HS-27A (cell line): ENCODE measurements at places on chromosomes 7 and 10.

GRCh38 chr10:78934532-78934898 lies 134.3 kb upstream of the ZMIZ1 start:
- DNase-seq, result no peak

- no peak for DNase-seq
These were observed 95.0 kb downstream of the FRMD4A start for GRCh38 chr10:14235566-14236195.

GRCh38 chr7:119271147-119271779 lies 1001.7 kb upstream of the KCND2 start:
- no peak for DNase-seq

- DNase-seq, result no peak
These were observed 29.5 kb upstream of the EBF3 start for GRCh38 chr10:129993621-129994020.

DNA sequence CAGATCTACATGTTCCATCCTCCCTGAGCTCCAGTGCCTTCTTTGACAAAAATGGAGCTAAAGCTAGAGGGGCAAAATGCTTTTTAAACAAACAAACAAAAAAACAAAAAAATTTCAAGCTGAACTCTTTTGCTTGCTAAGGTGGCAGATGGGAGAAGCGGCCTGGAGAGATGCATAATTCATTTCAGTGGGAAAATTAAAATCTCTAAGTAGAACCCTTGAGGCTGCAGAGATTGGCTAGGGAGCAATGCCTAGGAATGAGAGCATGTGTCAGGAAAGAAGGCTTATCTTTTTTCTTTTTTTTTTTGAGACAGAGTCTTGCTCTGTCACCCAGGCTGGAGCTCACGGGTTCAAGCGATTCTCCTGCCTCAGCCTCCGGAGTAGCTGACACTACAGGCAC lies 46.4 kb upstream of the SAMD8 start:
- no peak for DNase-seq

GRCh38 chr10:95517536-95518454 lies 43.4 kb downstream of the SORBS1 start:
- DNase-seq, result no peak

DNA sequence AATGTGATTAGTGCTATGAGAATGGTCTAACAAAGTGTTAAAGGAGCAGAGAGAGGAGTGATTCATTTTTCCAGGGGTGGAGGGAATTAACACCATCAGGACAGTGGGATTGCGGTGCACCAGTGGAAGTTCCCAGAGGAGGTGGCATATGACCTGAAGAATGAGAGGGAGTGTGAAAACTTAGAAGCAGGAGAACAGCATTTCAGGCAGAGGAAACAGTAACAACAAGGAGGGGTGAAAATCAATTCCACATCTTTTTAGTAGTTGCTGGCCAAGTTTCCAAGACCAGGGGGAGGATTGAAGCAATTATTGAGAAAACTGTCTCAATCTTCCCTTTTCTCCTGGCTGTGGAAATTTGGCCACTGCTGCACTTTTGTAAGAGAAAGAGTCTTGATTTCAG lies 23.7 kb upstream of the CCDC172 start:
- no peak for DNase-seq

GRCh38 chr10:91198781-91199180 lies 21.7 kb upstream of the PCGF5 start:
- no peak for DNase-seq

DNA sequence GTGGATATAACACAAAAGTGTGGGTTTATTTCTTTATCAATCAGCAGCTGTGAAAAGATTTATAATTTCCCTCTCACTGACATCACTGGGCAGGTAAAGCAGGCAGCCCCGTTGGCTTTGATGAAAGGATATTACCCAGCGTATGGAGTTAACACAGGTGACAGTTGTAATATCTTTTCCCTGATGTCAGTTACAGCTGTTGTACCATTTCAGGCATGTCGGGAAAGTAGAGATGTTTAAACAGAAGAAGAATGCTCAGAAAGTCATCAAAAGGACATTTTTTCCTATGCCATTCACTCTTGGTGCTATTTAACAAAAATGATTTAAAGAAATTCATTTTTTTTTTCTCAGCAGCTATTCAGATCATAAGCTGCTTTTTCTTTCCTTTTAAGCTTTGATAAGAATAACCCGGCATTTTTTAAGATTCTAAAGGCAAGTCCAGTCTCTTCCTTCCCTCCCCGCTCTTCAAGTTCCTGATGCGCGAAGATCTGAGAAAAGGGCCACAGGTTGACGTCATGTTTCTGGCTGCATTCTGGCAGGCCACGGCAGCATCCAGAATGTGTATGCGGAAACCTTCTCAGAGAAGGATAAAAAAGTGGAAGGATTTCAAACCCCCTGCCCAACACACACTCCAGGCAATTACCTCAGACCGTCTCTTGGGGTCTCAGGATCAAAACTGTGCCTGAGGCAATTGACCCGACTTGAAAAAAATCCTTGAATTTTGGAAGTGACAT lies 32.5 kb upstream of the ADAM12 start:
- no peak for DNase-seq

DNA sequence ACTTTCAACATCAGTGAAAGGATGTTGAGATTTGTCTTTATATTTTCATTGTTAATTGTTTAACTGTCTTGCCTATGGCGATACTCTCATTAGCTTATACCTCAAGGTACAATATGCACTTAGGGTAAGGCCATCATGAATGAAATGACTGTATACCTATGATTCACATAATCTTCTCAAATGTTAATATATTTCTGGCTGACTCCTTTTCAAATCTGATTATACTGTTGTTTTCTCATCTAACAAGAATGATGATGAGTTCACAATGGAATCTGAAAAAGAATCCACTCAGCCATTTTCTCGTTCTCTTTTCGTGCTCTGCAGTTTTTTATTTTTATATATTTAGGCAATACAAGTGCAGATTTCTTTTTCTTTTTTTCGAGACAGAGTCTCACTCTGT lies 159.1 kb downstream of the ARHGAP12 start:
- no peak for DNase-seq

DNA sequence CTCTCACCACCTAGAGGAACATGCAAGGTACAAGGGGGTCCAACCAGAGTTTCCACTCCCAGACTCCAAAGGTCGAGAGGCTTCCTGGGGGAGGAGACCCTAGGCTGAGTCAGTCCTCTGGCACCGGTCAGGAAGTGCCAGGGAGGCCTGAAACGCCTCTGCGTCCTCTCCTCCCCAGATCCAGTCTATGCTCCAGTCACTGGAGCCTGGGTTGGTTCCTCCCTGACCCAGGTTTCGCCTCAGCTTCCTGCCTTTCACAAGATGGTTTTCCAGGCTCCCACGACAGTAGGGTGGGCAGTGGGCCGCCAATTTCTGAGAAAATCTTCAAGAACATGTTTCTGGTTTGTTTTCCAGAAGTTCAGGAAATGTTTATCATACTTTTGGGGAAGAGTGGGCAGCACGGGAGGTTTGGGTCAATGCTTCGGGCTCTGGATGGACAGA lies 30.0 kb downstream of the DUSP5 start:
- DNase-seq, result no peak

- peak; percentile 5 for DNase-seq
These were observed 22.9 kb upstream of the AQP1 start for GRCh38 chr7:30888747-30889146.

DNA sequence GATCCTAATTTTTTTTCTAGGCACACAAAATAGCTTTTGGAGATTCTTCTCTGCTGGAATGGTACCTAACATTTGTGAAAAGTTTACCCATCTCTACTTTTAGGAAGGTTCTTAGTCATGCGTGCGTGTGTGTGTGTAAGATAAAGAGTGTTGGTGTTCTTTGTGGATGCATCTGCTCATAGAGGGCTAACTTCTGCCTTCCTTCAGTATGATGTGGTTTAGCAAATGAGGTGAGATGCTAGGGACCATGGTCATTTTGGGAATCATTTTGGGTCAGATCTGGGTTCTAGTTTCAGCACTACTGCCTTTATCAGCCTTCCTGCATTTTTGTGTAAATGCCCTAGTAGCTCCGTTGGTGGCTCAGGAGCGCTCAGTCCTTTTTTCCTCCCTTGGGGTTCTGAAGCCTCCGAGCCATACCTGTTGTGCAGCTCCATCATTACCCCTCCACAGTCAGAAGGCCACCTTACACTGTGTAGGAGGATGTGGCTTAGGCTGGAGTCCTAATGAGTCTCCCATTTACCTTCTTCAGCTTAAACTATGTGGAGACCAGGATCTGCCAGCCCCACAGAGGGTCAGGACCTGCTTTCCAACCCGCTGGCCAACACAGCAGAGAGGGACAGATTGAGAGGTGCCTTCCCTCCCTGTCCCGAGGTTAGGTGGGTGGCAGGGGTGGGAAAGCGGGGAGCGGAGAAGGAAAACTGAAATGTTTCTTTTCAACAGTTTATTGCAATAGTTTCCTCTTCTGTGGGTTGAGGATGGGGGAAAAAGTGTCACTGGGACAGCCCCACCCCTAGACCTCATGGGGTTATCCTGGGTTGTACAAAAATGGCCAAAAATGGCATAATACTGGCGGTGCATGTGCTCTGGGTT lies 31.2 kb downstream of the TSPAN14 start:
- DNase-seq, result no peak

DNA sequence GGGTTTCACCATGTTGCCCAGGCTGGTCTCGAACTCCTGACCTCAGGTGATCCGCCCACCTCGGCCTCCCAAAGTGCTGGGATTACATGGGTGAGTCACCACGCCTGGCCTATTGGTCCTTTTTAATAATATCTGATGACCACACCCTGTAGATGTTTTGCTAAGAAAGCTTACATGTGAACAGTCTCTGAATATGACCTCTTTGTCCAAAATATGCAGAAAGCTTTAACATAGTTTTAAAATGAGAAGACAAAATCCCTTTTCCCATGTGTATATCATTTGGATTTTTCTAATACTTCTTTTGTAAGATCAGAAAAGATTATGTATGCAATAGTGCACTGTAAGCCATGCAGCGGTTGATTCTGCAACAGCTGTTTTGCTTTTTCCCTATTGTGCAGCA lies 38.5 kb downstream of the MCU start:
- peak; percentile 33 for DNase-seq

DNA sequence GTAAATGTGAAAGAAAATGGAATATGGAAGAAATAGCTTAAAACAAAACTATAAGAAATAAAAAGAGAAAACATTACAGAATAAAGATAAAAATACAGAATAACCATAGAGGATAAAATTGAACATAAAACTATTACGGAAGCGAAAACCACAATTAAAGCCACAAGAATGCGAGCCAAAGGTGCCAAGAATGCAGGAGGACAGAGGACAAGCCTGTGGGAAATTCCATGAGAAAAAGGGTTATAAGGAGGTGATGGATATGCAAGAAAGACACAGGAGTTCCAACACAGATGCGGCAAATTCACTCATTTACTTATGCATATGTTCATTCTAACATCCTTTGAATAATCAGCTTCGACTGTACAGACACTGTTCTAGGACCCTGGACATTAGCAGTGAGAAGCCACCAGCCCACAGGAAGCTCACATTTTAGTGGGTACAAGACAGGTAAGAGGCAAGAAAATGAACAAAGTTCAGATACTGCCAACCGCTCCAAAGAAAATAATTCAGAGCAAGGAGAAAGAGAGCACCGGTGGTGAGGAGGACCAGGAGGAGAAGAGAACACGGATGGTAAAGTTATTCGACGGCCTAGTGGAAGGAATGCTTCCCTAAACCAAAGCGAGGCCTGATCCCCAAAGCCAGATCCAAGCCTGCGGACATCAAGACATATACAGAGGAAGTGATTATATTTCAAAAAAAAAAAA lies 213.7 kb upstream of the MGMT start:
- no peak for DNase-seq

DNA sequence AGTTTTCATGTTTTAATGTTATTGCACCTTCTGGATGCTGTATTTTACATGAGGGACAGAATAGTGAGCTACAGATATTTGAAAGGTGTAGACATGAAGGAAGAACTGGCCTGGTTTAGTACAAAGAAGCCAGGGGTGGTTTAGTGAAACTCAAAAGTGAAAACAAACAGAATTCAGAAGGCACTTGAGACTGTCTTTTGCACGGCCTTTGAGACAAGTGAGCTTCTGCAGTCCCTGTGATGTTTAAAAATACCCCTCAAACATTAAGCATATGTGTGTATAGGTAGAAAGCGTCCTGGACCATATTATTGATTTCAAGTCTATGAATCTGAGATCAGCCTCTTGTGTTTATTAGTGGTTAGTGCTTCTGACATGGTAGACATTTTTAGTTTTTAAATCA lies 118.9 kb downstream of the CDK14 start:
- no peak for DNase-seq

- DNase-seq, result no peak
These were observed 23.7 kb downstream of the GPR26 start for GRCh38 chr10:123689880-123690279.

DNA sequence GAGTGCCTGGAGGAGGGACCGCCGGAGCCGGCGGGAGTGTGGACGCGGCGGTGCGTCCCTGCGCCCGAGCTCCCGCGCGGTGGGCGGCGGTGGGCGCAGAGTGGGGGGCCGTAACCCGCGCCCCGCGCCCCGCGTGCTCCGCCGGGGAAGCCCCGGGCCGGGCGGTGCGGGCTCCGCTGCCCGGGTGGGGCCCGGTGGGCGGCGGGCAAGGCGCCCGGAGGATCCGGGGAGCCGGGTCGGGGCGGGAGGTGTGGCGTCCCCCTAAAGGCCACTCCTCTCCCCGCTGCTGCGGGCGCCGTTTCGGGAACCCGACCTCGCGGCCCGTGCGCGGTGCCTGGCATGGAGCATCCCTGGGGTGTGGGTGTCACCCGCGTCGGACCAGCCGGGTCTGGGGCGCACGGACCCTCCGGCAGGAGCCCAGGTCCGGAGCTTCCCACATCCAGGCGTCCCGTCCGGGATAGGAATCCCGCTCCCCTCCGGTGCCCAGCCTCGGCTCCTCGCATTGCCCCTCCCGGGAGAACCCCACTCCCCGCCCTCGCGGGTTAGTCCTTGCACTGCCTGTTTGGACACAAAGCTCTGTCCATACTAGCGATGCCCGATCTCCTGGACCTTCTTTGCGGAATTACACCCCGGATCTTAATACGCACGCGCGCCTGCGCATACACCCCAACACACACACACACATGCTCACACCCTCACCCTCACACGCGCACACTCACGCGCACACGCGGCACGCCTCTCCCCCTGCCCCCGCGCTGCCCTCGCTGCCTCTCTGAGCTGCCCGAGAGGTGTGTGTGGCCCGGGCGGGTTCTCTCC lies 723 bp downstream of the MTURN start:
- no peak for DNase-seq

DNA sequence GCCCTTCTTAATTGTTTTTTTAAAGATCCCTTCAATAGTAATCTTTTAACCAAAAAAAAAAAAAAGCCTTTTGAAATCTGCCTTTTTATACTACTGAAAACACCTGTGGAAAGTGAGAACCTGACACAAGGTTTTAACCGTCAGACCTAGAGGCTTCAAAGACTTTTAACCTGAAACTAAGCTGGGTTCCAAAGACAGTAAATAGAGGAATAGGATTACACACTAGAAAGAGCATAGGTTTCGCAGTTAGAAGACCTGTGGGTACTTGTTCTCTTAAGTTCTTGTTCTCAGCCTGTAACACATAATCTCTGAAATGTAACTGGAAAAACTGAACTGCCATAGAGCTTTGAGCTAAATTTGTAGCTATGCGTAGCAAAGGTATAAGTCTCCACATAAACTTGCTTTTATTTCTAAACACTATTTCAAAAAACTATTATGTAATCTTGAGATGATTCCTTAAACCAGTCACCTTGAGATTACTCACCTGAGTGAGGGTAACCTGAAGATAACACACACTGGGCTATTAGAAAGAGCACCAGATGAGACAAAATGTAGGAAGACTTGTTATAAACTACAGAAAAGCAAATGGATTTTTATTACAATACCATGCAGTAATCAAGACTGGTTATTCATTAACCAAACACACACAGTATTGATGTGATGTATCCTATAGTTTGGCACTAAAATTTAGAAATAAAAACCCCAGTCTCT lies 196.6 kb upstream of the FRMD4A start:
- DNase-seq, result no peak
